Mesenteric fat pad (tissue), 1 donor: ENCODE measurements at places on chromosomes 11 and 22. TPM values are rescaled to one million over a fixed set of nuclear protein-coding genes. Genes with fewer than 3 reads are reported as not detected.

GRCh38 chr11:116703421-116703820 lies 69.4 kb downstream of the BUD13 start:
- peak; percentile 69 for DNase-seq

- no peak for DNase-seq
Observed at GRCh38 chr11:11075515-11076171, 217.8 kb upstream of the ZBED5 start.

GLYAT gene
- 6.4 TPM for total RNA-seq

DNA sequence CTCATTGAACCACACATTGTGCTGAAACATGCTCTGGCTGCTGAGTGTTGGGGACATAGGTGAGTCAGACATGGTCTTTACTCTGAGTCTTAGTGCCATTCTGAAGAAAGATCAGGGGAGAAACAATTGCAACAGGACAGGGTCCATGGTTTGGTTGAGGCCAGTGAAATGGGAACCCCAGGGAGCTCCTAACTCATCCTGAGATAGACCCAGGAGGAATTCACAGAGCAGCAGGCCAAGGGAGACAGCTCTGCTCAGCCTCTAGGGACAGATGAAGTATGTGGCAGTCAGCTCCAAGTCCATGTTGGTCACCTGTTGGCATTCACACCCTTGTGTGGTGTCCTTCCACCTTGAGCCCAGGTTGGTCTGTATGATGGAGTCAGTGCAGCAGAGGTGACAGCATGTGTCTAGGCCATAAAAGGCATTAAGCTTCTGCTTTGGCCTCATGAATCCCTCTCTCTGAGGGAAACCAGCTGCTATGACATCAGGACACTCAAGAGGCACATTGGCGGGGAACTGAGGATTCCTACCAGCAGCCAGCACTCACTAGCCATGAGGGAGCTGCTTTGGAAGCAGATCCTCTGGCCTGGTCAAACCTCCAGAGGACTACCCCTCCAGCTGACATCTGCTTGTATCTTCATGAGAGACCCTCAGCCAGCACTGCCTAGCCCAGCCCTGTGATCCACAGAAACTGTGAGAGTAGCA lies 50.3 kb upstream of the MYEOV start:
- DNase-seq, result peak; percentile 60

DNA sequence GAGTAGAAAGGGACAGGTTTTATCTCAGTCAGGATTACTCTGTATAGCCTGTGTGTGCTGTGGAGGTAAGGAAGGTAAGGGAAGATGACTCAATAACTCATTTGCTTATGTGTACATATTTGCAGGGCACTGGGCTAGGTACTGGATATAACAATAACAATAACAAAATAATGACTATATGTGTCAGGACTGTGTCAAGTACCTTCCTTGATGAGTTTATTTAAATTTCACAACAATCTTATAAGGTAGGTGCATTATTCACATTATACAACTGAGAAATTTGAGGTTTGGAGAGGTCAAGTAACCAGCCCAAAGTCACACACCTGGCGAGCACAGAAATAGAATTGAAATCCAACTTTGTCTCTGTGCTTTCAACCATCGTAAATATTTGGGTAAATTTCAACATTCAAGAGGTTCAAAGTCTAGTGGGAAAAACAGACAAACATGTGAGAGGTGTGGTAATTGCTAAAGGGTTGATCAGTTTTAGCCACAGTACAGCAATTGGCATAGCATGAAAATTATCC lies 131.8 kb downstream of the APIP start:
- DNase-seq, result no peak

- DNase-seq, result no peak
Observed at GRCh38 chr22:44012591-44012990, 11.5 kb upstream of the PARVB start.

DNA sequence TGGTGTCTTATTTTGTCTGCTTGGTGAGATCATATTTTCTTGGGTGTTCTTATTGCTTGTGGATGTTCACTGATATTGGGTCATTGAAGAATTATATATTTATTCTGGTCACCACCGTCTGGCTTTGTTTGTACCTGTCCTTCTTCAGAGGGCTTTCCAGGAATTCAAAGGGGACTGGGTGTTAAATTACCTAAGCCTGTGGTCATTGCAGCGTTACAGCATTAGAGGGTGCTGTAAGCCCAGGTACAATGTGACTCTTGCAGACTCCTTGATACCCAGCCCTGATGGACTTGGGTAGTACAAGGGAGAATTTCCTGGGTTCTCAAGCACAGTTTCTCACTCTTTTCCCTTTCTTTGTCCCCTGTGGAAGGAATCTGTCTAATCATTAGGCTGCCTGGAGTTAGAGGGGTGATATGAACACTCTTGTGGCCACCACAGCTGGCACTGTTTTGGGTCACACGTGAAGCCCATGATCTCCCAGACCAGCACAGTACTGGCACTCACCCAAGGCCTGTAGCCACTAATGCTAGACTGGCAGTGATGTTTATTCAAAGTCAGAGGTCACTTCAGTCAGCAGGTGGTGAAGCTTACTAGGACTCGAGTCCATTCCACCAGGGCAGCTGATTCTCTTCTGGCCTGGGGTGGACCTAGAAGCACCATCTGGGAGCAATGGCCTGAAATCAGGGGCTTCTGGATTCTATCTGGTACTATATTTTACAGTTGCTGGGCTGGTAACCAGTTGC lies 56.1 kb upstream of the NARS2 start:
- no peak for DNase-seq

- no peak for DNase-seq
Observed at GRCh38 chr11:7654195-7654705, 19.1 kb downstream of the CYB5R2 start.

GRCh38 chr22:24389680-24390079 lies 37.7 kb upstream of the ADORA2A start:
- no peak for DNase-seq

LRRC56 gene
- total RNA-seq, result 0.71 TPM

GRCh38 chr11:113401718-113402117 lies 14.1 kb downstream of the ANKK1 start:
- no peak for DNase-seq

DNA sequence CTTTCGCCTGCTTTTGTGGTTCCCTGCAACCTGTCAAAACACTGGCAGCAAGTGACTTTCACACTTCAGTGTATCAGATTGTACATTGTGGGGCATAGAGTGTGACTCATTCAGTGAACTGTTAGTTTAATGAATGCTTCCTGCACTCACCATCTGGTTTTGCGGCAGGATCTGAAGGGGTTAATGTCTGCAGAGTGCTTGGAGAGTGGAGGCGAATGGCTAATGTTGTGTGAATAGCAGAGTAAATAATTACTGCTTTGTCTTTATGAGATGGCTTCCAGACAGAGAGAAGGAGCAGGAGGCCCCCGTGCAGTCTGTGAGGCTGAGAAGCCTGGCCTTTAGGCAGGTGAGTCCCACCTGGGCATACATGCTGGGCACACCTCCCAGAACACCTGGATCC lies 454.3 kb upstream of the KIRREL3 start:
- DNase-seq, result no peak
